ENCODE measurements at places on chromosomes 5 and 9.
A peak's percentile ranks its signal among the peaks of the same experiment; 100 is the strongest.

DNA sequence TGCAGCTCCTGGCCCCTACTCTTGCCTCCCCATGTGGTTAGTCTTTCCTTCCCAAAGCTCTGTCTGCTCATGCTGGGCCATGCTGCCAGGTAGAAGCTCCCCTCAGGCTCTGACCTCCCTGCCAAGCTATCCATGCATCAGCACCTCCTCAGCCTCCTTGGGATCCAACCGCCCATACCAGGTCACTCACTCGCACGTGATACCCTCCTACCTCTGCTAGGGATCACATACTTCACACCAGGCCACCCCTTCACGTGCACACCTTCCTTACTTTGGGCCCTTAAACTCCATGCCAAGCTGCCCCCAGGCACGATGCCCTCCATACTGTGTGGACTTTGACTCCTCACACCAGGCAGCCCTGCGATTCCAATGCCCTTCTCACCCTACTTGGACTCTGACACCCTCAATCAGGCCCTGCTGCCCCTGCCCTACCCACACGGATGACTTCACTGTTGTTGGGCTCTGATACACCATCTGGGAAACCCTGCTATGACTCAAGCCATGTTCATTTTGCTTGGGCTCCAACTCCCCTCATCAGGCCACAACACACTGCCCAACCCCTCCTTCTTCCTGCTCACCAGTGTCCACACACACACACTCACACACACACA is 34.1 kb downstream of the ZNF483 start:
- DNase-seq = no peak

GRCh38 chr5:54302267-54302687 is 8.1 kb downstream of the ARL15 start:
- DNase-seq = no peak

- DNase-seq = peak; percentile 67
These were observed 139.8 kb downstream of the SLIT3 start for GRCh38 chr5:169161022-169161680.

GRCh38 chr9:130088051-130088450 is 34.3 kb downstream of the GPR107 start:
- DNase-seq = no peak

- DNase-seq = no peak
These were observed 50.0 kb downstream of the CD180 start for GRCh38 chr5:67146574-67146973.

GRCh38 chr5:27778121-27778520 is 739.7 kb upstream of the CDH9 start:
- DNase-seq = no peak

- DNase-seq = no peak
These were observed 13.4 kb upstream of the SLC25A51 start for GRCh38 chr9:37917313-37917731.

DNA sequence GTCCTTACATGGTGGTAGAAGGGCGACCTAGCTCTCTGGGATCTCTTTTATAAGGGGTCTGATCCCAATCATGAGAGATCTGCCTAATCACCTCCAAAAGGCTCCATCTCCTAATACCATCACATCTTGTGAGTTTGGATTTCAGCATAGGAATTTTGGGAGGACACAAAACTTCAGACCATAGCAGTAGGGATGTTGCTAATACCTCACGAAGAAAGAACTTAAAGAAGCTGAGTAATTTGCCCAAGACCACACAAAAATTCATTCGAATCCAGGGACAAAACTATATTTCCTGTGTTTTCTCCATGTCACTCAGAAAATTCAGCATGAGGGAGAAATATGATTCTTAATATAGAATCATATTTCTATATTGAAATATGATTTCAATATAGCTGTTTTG is 32.7 kb downstream of the MTAP start:
- no peak for DNase-seq

DNA sequence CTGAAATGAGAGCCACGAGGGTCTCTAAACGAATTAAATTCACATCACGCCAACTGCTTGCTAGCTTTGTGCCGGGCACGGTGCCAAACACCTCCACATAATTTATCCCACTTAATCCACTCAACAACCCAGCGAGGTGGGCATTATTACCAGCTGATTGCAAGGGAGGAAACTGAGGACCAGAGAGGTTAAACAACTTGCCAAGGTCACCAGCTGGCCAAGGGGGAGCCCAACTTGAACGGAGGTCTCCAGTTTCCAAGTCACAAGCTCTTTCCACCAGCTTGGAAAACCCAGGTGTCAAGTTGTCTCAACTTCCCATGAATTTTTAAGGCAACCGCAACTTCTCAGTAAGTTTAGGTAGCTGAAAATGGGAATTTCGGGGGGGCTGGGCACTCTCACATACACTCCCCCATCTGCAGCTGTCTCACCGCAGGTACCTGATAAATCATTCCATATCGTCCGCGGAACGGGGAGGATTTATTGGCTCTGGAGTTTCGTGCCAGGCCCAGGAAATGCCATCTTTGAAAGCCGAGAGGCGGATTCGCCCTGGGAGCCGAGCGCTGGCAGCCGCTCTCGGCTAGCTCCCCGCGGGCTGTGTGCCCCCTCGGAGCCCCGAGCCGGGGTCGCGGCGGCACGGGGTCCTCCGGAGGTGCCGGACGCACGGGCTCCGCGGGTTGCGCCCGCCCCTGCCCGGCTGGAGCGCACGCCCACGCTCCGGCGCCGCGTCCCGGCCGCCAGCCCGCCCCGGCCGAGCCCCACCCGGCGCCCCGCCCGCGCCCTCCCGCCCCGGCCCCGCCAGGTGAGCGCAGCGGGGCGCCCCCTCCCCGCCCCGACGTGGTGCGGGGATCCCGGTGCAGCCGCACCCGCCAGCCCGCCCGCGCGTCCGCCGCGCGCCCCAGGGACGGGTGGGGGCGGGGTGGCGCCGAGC is 617 bp downstream of the PTPN3 start:
- peak; percentile 63 for DNase-seq

DNA sequence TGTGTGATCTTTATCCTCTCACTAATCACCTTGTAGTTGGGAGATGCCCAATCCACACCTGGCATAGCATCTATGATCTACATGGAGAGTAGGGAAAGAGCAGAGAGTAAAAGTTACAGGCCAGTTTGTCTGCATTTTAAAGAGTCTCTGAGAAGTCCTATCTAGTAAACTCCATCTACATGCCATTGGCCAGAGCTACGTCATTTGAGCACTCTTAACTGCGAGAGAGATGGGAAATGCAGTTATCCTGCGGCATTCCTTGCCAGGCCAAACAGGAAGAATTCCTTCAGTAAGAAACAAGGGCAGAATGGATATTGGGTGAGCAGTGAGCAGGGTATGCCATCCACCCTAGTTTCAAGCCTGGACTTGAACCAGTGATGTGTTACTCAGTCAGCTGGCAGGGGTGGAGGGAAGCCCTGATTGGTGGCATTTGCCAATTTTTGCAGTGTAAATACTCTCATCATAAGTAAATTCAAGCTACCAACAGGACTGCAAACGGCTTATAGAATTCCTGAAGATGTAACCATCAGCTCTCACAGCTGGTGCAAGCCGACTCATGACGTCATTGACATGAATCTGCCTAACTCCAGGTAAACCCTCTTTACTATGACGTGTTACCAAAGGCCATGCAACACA is 156.8 kb upstream of the MSX2 start:
- no peak for DNase-seq

- no peak for DNase-seq
These were observed 11.0 kb downstream of the NAIF1 start for GRCh38 chr9:128056086-128056485.

GRCh38 chr5:26026044-26026443 is 1012.3 kb downstream of the CDH9 start:
- no peak for DNase-seq

GRCh38 chr5:141477044-141477575 is 1.3 kb downstream of the PCDHGC3 start:
- DNase-seq = no peak

DNA sequence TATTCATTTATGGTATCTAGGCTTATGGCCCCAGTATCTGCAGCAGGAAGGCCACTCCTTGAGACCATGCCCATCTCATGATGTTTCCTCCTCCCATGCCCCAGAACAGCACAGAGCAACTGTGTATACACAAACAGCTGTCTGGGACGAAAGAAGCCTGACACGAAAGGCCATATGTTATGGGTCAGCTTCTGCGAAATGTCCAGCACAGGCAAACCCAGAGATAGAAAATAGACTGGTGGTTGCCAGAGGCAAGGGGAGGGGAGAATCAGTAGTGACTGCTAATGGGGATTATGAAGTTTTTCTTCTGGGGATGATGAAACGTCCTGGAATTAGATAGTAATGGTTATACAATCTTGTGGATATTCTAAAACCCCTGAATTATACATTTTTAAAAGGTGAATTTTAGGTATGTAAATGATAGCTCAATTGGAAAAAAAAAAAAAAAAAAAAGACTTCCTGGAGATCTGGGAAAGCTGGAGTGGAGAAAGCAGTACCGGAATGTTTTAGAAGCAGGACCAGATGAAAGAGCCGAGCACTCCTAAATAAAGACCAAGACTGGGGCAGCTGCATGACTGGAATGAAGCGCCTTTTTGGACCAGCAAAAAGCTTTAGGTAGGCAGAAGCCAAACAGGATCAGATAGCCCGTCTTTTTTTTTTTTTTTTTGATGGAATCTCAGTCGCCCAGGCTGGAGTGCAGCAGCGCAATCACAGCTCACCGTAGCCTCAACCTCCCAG is 29.2 kb downstream of the PCDHGC5 start:
- no peak for DNase-seq

DNA sequence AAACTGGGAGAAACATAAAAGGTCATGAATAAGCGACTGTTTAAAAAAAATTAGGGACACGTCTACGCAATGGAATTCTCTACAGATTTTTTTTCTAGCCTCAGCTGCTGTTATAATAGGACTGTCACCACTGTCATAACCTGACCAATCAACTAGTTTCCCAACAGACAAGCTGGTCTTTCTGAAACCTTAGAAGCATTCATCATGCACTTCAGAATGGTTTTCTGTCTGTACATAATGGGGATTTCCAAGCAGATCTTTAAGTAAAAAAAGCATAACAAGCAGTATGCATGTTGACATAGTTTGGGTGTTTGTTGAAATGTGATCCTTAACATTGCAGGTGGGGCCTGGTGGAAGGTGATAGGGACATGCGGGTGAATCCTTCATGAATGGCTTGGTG is 58.3 kb upstream of the SEMA6A start:
- DNase-seq = no peak

- no peak for DNase-seq
These were observed 457.5 kb downstream of the TMEM232 start for GRCh38 chr5:110268985-110269384.

DNA sequence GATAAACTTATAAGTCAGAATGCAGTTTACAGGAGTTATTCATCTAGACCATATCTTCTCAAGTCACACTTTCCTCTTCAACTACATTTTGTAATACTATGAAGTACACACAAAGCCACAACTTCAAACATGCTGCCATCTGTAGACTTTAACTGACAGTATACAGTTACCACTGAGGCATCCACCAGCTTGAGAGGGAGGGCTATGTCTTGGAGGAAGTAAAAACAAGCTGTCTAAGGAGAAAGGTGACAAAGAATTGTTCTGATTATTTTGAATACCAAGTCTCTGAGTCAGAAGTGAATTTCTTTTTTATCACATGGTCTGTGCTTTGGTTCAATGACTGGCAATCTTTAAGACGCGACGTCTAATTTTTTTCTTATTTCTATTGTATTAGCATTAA is 97.6 kb upstream of the CDH10 start:
- DNase-seq = no peak

DNA sequence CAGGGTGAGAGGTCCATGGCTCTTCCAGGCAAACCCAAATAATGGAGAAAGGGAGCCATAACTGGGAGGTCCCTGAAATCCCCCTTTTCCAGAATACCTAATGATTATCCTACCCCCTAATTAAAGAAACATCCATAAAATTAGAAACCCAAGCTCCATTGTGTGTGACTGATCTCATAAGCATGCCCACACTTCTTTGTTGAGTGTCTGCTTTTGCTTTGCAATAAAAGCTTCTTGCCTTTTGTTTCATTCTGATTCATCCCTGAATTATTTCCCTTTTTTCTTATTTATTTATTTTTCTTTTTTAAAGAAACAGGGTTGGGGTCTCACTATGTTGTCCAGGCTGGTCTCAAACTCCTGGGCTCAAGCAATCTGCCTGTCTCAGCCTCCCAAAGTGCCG is 33.1 kb downstream of the BTF3 start:
- no peak for DNase-seq

GRCh38 chr5:55880453-55880852 is 29.3 kb downstream of the IL31RA start:
- no peak for DNase-seq

DNA sequence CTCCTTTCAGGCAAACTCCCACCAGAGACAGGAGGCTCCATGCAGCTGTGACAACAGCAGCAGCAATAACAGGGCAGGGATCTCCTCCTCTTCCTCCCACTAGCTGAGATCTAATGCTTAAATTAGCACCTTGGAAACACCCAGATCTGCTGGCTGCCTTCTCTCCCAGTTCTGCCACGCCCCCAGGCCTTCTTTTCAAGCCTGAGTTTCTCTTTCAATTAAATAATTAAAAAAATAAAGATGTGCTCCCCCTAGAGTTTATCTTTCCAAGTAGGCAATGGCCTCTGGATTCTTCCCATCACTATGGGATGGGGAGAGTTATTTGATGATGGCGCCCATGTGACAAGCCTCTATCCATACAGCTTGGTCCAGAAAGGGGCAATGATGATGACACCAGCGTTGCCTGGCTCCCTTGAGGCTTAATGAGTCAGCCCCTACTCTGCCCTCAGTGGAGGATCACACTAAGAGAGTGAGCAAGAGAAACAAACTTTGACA is 3.8 kb downstream of the FAM219A start:
- DNase-seq = no peak

DNA sequence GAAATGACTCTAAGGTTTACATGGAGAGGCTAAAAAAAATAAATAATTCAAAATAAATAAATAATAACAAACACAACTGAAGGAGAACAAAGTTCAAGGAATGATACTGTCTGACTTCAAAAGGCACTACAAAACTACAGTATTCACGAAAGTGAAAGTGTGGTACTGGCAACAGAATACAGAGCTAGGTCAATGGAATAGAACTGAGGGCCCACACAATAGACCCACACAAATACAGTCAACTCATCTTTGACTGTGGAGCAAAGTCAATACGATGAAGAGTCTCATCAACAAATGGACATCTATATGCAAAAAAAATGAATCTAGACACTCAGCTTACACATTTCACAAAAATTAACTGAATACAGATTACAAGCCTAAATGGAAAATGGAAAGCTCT is 75.3 kb downstream of the FBXW11 start:
- no peak for DNase-seq

Data from right forelimb (tissue), 1 donor.